Esophagus squamous epithelium (tissue), 5 donors: ENCODE measurements at places on chromosomes 3 and 15.

DNA sequence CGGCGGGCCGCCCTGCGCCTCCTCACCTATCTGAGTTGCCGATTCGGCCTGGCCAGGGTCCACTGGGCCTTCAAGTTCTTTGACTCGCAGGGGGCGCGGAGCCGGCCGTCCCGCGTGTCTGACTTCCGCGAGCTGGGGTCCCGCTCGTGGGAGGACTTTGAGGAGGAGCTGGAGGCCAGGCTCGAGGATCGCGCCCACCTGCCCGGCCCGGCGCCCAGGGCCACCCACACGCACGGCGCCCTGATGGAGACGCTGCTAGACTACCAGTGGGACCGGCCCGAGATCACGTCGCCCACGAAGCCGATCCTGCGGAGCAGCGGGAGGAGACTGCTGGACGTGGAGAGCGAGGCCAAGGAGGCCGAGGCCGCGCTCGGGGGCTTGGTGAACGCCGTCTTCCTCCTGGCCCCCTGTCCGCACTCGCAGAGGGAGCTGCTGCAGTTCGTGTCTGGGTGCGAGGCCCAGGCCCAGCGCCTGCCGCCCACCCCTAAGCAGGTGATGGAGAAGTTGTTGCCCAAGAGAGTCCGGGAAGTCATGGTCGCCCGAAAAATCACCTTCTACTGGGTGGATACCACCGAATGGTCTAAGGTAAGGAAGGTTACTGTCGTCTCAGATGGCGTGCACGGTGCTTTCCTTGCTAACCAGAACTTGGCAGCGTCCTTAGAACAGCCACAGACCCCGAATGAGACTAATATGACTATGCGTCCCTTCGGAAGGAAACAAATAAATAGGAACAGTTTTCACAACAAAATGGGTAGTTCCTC lies 567 bp downstream of the TICRR start:
- DNase-seq: no peak

GRCh38 chr3:178393146-178393545 lies 143.1 kb upstream of the KCNMB2 start:
- no peak for DNase-seq

- no peak for DNase-seq
These were observed 42.5 kb downstream of the IL16 start for GRCh38 chr15:81239190-81239589.

GRCh38 chr15:66706225-66706732 lies 4.2 kb downstream of the SMAD6 start:
- DNase-seq: no peak

- no peak for DNase-seq
These were observed 247.7 kb upstream of the TLE3 start for GRCh38 chr15:70345251-70346019.

GRCh38 chr3:14433106-14433505 lies 30.7 kb downstream of the SLC6A6 start:
- no peak for DNase-seq

DNA sequence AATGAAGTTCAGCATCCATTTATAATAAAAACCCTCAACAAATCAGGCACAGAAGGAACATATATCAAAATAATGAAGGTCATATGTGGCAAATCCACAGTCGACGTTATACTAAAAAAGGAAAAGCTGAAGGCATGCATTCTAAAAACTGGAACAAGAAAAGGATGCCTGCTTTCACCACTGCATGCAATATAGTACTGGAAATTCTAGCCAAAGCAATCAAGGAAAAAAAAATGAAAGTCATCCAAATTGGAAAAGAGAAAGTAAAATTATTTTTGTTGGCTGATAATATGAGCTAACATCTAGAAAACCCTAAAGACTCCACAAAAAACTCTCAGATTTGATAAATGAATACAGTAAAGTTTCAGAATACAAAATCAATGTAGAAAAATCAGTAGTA lies 1123.2 kb downstream of the TBL1XR1 start:
- DNase-seq: no peak

- DNase-seq: no peak
These were observed 19.9 kb upstream of the COLQ start for GRCh38 chr3:15541371-15541770.

- no peak for DNase-seq
These were observed 13.5 kb upstream of the DNAH1 start for GRCh38 chr3:52302426-52303145.

- no peak for DNase-seq
These were observed 1.0 kb downstream of the PRKCD start for GRCh38 chr3:53161820-53162671.

- DNase-seq: no peak
These were observed 126.1 kb downstream of the RORA start for GRCh38 chr15:61103026-61103425.

GRCh38 chr3:53269888-53270880 lies 14.4 kb upstream of the TKT start:
- DNase-seq: peak; percentile 49

DNA sequence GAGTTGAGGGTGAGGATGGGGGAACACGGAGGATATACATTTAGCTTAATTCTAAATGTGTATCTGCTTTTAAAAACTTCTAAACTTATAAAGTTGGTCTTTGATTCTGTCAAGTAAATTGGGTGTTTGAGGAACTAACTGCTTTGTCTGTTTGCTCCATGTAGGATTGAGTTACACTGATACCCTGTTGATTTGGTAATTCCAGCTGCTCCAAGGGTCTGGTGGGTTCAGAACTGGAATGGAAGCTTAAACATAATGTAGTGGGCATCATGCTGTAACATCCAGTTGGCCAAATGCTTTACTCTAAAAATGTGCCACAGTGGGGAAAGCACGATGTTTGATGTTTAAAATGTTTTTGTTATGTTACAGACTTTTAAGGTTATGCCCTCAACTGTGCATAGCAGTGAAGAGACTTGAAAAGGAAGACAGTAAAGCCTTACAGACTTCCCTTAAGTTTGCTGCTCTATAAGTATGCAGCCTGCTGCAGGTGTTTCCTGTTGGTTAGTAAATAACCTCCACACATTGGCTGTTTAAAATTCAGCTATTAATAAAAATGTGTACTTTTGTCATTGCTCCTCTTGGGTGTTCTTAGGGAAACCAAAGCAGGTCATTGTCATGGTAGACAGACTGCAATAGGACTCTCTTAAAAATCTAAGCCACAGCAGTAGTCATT lies 5.9 kb upstream of the EDEM1 start:
- no peak for DNase-seq

DNA sequence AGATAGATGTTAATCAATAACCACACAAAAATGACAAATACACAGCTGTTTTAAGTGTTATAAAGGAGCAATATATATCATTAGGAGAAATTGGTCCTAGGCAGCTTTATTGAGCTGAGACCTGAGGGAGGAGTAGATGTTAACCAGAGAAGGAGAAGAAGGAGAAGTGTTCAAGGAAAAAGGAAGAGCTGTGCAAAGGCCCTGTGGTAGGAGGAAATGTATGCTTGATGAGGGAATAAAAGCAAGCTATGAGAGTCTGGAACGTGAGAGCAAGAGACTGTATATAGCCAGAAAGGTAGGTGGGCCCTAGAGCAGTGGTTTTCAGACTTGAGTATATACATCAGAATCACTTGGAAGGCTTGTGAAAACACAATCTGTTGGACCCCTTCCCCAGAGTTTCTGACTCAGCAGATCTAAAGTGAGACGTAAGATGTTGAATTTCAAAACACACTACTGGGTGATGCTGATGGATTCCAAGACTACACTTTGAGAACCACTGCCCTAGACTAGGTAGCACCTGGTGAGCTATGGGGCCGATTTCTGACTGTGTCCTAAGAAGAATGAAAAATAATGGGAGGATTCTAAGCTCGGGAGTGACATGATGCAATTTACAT lies 342.3 kb upstream of the ADAMTS9 start:
- DNase-seq: no peak

GRCh38 chr3:117790235-117790987 lies 1080.8 kb downstream of the TUSC7 start:
- no peak for DNase-seq

DNA sequence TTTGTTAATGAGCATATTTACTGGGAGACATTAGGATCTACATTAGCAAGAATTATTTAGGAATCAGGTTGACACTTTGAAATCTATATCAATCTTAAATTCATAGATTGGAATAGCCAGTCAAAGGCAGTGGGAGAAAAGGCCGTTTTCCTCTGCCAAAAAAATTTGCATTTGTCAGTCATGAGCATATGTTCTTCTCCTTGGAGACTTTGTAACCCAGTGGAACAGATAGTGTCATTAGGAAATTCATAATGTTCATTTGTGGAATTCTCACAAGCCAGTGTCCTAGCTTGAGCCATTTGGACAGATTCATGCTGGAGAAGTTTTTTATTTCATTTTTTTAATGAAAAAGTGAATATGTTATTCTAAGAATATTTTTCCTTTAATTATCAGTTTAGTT lies 260.1 kb downstream of the OXSM start:
- DNase-seq: no peak

- no peak for DNase-seq
These were observed 27.2 kb upstream of the PHLDB2 start for GRCh38 chr3:111831840-111832239.

GRCh38 chr15:86735247-86736040 lies 655.8 kb downstream of the AGBL1 start:
- no peak for DNase-seq

DNA sequence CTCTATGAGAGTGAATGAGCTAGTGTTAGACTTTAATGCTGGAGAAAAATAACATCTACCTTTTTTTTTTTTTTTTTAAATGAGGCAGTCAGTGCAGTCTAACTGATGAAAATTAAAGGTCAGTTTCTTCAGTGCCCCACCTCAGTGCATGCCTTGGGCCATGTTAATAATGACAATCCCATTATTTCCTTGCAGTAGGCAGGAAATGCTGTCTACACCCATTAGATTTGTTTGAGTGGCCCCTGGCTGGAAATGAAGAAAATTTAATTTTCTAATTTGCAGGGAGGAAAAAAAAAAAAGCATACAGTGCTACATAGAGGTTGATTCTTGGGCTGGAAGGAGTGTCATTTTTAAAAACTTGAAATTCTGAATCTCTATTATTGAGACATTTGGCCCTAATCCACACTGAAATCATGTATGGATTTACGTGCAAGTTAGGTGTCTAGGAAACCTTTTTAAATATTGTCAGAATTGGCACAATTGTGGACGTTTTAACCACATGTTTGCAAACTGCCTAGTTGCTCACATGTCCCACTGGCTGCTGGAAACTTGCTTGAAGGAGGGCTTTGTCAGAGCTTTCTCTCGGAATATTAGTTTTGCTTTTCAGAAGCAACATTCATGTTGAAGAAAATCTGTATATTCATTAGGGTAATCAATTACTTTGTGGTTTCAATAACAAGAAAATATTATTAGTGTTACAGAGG lies 18.4 kb downstream of the FNDC3B start:
- DNase-seq: no peak

DNA sequence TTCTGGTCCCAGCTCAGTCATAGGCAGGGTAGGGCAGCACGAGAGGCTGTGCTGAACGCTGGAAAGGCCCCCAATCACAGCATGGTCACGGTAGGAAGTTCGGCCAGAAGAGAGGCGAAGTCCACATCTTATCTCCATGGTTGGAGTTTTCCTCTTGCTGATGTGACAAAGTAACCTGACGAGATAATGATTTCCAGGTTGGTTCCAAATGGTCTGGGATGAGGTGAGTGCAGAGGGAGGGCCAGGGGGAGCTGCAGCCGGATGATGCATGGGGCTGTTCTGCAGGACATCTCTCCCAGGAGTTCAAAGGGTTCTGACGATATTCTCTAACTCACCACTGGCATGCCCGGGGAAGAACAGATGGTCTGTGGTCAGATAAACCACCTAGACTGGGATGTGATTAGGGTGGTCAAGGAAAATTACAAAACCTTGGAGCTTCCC lies 83.2 kb upstream of the WNT5A start:
- no peak for DNase-seq

GRCh38 chr15:32909431-32909830 lies 191.6 kb downstream of the GREM1 start:
- DNase-seq: no peak

GRCh38 chr3:31086698-31087097 lies 192.2 kb upstream of the GADL1 start:
- no peak for DNase-seq

DNA sequence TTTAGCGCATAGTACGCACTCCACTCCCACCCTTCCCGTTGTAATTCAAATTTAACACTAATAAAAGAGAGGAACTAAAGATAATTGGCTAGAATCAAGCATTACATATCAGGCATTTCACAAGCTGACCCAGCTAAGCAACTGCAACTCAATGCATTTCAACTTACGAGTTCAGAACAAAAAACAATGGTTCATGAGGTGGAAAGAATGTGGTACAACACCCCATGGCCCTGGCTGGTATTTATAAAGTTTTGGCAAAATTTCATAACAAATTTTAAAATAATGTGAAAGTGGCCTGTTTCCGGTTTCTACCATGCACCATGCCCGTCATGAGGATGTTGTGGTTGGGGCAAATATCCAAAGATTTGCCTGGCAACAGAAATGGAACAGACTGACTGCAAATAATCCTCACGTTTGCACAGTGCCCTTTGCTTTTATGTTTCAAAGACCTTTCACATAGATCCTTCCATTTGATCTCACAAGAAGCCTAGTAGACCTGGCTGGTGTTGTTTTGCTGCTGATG lies 455.3 kb upstream of the NR2F2 start:
- no peak for DNase-seq

DNA sequence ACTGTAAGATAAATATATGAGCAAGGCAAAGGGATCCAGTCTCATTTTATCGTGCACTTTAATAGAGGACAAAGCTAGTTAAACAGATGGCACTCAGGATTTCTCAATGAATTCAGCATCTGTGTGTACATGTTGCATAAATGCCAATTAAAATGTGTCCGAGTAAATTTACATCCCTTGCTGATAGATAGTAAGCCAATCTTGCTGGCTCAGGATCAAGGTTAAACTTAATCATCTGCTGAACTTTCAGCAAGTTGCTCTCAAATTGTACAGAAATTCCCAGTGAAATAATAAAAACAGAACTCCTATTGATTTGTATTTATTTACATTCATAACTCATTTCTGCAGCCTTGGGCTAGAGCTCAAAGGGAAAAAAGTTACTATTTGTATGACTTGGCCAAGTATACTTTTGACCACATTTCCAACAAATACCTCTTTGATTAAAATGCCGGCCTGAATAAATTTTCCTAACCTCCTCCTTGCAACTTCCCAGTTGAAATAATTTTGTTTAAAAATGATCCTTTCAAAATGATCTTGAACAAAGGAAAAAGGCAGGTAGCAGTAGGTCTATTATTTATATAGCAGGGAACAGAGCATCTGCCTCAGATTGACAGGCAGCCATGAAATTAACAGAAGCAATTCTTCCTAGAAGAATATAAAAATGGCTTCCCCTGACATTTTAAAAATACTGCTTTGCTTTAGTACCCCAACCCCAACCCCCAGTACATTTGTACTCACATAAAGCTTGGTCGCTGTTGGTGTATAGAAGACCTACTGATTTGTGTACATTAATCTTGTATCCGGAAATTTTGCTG lies 1001.9 kb downstream of the ROBO1 start:
- no peak for DNase-seq

GRCh38 chr3:117144853-117145252 lies 435.3 kb downstream of the TUSC7 start:
- no peak for DNase-seq

DNA sequence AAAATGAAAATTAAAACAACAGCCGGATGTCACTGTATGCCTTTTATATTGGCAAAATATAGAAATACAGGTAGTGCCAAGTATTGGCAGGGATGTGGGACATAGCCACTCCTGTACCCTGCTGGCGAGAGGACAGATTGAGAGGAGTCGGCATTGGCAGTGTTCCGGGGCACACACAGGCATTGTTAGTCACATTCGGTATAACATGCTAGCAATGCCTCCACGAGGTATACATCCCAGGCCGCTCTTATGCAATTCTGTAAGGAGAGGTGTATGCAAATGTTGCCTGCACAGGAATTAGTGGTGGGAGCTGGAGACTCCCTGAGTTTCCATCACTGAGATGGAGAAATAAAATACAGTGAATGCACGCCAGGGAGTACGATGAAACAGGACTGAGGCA lies 99.4 kb upstream of the DLG1 start:
- no peak for DNase-seq
